BJ (cell line): ENCODE measurements at places on chromosomes 11 and 22.

DNA sequence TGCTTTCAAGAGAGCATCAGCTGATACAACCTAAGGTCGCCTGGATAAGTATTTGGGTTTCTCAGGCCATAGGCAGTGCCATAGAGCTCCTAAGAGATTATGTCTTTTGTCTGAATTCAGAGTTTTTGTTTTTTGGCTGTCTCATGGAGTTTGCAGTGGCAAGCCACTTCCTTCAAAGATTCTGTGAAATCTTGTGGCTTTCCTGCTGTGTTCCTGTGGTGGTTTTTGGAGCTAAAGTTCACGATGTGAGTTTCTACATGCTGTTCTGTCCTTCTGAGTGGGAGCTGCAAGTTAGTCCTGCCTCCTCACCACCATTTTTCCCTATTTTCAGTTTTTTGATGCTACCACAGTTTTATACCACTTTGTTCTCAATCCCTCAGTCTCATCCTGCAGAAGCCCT is 111.4 kb downstream of the COMMD9 start:
- DNase-seq: no peak

DNA sequence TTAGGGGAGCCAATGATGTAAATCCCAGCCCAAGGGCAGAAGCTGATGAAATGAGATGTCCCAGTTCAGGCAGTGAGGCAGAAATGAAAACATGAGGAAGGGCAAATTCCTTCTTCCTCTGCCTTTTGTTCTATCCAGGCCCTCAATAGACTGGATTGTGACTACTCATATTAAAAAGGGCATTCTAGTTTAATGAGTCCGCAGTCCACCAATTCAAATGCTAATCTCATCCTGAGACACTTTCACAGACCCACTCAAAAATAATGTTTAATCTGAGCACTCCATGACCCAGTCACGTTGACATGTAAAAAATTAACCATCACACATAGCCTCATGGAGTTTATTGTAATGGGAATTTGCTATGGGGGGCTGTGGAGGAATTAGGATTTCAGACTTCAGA is 717.9 kb downstream of the OPCML start:
- no peak for DNase-seq

- no peak for DNase-seq
Measured at GRCh38 chr11:36012979-36013378, 69.1 kb downstream of the LDLRAD3 start.

GRCh38 chr11:130409594-130410388 is 18.6 kb downstream of the ADAMTS8 start:
- no peak for DNase-seq

- DNase-seq: no peak
Measured at GRCh38 chr11:8766988-8767374, 84.4 kb downstream of the RPL27A start.

DNA sequence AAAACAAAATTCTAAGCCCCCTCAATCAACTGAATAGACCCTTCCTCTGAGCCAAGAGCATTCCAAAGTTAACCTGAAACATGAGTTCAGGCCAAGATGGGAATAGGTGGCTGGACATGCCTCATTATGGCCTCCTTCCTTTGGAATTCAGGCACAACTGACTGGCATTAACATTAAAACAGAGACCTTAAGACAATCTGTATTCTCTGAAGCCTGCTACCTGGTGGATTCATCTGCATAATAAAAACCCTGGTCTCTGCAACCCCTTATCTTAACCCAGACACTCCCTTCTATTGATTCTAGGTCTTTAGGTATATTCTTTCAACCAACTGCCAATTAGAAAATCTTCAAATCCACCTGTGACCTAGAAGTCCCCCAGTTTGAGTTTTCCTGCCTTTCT is 66.3 kb downstream of the JRKL start:
- DNase-seq: no peak

GRCh38 chr11:101323997-101324396 is 194.4 kb upstream of the PGR start:
- DNase-seq: no peak

- DNase-seq: no peak
Measured at GRCh38 chr22:50737728-50738648, at the start of gene ACR. TSS of gene ACR (plus strand) at chr22:50738204. CDS start at chr22:50738236, 32 bp downstream.

DNA sequence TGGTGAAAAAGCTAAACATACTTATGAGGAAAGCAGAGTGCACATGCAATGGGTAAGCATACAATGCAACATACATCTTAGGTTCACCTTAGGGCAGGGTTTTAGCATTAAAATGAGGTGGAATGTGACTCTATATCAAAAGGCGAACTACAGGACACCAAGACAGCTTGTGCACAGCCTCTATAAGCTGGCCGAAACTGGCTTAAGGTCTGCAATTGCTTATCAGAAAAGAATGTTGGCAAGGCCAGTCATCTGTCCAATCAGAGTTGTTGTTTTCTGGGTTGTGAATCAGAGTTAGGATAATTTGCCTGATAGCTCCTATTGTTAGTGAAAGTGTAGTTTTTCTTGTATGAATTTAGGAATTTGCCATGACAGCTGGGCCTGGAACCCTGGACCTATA is 76.5 kb downstream of the LRRC4C start:
- DNase-seq: no peak
